Keratinocyte (primary cell): ENCODE measurements at places on chromosomes 3 and 15.

- DNase-seq: no peak
Measured at GRCh38 chr3:194950906-194951628, 265.4 kb downstream of the FAM43A start.

DNA sequence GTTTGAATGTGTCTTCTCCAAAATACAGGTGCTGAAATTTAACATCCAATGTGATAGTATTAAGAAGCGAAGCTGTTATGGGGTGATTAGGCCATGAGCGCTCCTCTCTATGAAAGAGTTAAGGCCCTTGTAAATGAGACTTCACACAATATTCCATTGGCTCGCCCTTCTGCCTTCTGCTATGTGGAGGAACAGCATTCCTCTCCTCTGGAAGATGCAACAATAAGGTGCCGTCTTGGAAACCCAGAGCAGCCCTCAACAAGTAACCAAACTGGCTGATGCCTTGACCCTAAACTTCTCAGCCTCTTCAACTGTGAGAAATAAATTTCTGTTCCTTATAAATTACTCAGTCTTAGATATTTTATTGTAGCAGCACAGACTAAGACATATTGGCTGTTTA lies 874.6 kb downstream of the ROBO1 start:
- DNase-seq: no peak

DNA sequence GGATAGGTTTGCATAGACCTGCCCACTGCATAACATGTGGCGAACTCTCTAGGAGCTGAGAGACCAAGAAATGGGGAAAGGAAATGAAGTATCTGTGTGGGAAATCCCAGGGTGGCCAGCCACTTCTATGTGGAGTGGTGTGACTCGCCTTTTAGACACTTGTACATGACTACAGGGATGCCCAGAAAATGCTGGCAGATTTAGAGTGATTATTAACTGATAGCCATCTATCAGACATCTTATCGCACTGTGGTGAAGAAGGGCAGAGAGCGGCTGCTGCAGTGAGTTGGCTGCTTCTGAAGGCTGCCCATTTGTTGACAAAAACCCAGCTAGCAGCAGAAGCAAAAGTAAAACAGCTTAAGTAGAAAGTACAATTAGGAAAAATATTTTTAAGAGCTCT lies 18.1 kb upstream of the STAC start:
- DNase-seq: no peak

- DNase-seq: no peak
Measured at GRCh38 chr3:140559546-140559945, 118.3 kb upstream of the TRIM42 start.

GRCh38 chr3:168066882-168067281 lies 28.8 kb downstream of the GOLIM4 start:
- no peak for DNase-seq

DNA sequence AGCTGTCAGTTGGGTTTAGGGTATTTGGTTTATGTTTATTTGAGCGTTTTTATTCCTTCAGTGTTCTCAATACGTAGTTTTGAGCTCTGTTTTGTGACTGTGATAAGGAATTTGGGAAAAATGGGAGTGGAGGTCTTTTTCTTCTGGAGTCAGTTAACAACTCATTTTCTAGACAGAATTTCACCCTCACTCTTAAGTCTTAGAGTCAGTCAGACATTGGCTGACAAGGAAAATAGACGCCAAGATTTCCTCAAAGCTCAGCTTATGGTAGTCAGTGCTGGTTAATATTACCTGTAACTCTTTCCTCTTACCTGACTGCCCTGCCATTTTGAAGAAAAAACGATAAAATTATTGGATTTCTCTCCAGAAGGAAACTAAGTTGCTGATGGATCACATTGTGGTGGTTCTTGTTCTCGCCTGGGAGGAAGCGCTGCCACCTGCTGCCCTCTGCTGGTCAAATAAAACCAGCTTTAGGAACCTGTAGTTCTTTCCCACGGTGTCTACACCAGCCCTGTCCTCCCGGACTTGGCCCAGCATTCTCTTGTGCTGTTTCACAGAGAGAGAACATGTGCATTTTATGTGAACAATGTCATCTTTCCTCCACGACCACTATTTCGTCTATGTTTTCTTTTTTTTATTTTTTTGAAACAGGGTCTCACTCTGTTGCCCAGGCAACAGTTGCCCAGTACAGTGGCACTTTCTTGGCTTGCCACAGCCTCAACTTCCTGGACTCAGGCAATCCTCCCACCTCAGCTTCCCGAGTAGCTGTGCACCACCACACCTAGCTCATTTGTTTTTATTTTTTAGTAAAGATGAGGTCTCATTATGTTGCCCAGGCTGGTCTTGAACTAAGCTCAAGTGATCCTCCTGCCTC lies 41.4 kb upstream of the UMPS start:
- peak; percentile 25 for DNase-seq

GRCh38 chr3:94862703-94863102 lies 799.8 kb downstream of the NSUN3 start:
- no peak for DNase-seq

DNA sequence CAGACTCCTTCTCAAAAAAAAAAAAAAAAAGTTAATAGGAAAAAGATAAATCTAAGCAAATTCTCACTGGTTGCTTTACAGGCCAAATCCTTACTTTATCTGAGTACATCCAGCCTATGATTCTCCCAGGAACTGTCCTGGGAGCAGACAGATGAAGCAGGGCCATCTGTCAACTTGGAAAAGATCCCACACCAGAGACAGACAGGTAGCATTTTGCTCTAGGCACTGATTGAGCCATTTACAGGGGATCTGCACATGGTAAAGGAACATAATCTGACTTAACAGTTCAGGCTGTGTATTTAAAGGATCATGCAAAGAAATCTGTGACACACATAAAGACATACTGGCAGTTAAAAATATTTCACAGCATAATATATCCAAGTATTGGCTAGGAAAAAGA lies 1006.5 kb downstream of the TBL1XR1 start:
- DNase-seq: no peak

DNA sequence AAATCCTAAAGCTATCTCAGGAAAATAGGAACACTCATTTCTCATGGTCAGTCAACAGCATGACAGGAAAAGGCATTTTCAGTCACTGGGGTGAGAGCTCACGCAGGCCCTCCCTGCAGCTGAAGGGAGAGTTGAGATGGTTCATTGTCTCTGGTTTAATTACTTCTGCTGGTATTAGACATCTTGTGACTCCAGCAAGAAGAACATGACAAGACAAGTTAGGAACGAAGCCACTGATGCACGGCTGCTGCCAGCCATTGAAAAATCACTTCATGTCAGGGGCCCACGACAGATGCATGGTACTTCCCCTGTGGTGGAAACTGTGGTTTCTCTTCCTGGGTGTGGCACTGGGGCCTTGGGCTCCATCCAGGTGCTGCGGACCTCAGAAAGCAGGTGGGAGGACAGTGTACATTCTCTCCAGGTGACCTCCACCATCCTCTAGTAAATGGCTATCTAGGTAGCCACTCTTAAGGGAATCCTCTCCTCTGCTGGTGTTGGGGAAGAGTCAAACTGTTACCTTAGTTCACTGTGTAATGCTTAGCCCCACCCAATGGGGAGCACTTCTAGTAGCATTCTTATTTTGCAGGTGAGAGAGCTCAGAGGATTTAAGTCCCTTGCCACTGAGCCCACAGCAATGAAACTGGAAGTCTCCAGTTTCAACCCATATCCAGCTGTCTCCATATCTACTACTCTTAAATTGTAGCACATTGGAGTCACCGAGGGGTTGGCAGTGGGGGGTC lies 274.2 kb downstream of the LRTM1 start:
- peak; percentile 56 for DNase-seq

DNA sequence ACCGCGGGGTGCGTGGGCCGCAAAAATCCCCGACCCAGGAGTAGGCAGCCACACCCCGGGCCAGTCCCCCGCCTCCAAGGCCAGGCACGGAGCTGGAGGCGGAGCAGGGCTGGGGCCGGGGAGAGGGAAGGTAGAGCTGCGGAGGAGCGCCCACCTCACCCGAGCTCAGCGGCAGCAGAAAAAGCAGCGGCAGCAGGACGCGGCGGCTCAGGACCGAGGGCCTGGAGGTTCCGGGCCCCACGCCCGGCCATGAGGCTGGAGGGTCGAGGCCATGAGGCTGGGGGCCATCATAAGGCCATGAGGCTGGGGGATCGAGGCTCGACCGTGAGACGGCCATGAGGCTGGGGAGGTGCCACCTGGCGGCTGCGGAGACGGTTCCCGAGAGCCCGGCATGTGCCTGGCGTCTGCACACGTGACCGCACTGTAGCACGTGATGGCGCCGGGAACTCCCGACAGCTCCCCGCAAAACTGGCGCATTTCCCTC lies 32.9 kb upstream of the PRSS50 start:
- no peak for DNase-seq

DNA sequence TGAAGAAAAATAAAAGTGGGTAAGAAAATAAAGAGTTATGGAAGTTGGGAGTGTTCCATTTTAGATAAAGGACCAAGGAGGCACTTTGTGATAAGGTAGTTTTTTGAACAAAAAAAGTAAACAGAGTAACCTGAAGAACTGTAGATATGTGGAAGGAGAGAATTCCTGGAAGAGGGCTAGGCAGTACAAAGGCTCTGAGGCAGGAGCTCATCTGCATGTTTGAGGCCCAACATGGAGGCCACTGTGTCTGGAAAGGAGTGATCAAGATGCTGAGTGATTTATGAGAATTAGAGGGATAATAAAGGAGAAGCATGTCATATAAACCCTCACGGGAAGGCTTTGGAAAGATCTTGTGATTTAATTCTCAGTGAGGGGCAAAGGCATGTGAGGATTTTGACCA lies 126.5 kb downstream of the DTWD1 start:
- DNase-seq: no peak

GRCh38 chr3:58794750-58795149 lies 128.2 kb upstream of the FAM3D start:
- no peak for DNase-seq

DNA sequence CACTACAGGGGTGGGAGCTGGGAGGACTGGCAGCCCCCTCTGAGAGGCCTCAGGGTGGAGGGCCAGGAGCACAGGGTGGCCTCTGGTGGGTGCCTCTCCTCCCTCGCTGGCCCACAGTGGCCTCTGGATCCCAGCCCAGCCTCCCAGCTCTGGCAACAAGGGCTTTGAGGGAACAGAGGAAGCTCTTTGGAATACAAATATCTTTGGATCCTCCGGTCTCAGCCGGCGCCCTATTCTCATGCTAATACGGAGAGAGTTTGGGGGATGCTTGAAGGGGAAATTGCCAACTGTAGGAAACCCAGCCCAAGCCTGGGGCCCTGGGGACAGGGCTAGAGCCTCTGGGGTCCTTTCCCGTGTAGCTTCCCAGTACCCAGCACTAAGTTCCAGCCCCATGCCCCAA lies 33.4 kb upstream of the INSYN1 start:
- no peak for DNase-seq

DNA sequence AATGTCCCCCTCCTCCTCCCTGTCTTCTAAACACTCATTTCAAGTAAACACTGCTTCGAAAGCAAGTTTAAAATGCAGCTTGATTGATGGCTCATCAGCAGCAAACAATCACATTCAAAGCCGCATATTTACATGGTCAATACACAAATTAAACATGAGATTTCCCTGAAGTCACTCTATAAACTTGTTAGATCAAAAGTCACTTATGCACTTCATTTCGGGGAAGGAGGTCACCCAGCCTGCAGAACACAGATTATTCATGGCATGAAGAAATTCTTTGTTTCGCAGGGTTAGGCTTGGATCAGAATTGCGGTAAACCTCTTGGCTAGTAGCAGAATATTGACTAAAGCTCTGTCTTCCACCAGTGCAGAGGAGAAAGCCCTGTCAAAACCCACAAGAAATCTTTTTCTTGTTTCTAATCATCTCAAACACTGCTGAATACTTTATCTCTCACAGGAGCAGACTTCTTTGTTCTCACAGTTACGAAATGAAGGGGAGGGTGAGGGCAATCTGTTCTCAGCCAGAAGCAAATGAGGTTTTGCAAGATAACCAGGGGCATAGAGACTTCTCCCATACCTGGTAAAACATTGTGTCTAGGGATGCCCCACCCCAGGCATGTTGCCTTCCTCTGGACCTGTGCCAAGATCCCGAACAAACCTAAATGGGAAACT lies 133.3 kb upstream of the CHL1 start:
- no peak for DNase-seq

GRCh38 chr3:171442184-171442583 lies 18.0 kb downstream of the TNIK start:
- DNase-seq: no peak

GRCh38 chr3:170764017-170764416 lies 106.0 kb downstream of the RPL22L1 start:
- DNase-seq: no peak

DNA sequence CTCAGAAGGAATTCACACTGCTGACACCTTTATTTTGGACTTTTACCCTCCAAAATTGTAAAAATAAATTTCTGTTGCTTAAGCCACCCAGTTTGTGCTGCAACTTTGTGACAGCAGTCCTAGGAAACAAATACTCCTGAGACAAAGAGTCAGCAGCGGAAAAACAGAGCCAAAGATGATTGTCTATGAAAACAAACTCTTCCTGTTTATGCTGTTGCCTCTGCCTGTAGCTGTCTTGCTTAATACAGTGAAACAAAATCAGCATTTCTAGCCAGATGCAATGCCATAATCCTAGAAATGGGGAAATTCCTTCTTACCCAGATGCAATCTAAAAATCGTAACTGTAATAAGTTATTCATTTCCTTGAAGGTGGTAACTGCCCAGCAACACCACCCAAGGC lies 387.5 kb upstream of the ATP11B start:
- DNase-seq: no peak

- peak; percentile 1 for DNase-seq
Measured at GRCh38 chr15:51281368-51281967, 56.9 kb downstream of the CYP19A1 start.

DNA sequence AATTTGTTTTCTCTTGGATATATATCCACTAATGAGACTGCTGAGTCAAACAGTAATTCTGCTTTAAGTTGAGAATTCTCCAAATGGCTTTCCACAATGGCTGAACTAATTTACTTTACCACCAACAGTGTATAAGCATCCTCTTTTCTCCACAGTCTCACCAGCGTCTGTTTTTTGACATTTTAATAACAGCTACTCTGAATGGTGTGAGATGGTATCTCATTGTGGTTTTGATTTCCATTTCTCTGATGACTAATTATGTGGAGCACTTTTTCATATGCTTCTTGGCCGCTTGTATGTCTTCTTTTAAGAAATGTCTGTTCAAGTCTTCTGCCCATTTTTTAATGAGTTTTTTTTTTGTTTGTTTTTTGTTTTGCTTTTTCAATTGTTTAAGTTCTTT lies 206.2 kb downstream of the CTNNB1 start:
- DNase-seq: no peak

GRCh38 chr3:143848704-143849103 lies 436 bp upstream of the SLC9A9 start:
- DNase-seq: no peak

DNA sequence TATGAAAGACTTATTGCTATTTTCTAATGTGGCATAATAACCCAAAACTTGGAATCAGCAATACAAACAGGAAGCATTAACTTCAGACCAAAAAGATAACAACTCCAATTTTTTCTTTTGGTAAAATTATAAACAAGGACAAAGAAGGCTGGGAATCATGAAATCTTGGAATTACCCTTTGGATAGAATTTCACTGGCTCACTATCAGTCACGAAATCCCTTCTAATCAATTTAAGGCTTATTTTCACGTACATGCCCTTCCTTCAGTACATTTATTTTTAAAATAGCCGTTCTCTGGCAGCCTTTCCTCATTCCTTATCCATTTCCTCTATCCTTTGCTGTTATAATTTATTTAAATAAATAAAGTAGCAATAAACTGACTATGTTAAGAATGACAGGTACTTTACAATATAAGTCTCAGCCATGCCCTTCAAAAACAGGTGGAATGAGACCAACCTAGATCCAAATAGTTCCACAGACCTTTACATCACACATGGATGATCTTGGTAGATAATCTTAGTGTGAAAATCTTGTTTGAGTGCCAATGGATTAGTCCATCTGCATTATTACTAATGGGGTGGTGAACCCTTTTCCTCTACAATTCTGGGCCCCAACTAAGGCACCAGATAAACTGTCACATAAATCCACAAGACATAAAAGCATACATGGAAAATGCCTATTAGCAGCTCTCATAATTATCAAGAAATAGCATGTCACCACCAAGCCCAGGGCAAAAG lies 38.9 kb downstream of the ABI3BP start:
- no peak for DNase-seq
